ENCODE measurements at places on chromosomes 2 and 18.

DNA sequence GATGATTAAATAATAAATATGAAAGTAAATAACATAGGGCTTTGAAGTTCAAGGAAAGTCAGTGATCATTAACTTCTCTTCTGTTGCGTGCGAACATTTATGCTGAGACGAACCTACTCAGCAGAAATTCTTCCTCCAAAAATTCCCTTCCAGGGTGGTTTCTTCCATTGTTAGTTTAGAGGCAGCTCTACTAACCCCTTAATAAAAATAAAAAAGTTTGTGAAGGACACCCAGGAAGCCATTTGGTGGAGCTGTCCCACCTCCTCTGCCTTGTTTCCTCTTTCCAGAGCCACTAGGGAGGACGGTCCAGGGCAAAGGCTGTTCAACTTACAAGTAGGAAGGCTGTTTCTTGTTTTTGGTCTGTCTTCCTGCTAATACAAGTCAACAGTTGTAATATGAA, 2.1 kb upstream of the SMAD2 start:
- peak; percentile 15 for DNase-seq

DNA sequence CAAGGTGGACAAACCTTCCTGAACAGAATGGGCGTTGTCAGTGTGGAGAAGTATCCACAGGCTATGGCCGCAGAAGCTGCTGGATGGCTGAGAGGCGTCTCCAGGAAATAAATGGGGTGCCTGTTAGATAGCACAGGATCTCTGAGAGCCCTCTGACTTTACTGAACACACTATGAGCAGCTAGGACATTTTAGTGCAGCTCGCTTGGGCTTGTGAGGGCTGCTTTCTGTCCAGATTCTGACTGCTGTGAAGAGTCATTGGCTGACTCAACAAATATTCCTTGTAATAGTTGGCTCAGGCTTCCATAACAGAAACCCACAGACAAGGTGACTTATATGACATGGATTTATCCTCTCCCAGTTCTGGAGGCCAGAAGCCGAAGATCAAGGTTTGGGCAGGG, 100.2 kb upstream of the SNTG2 start:
- DNase-seq: no peak

- DNase-seq: peak; percentile 34
Measured at GRCh38 chr2:189287982-189288521, 108.5 kb upstream of the COL5A2 start.

DNA sequence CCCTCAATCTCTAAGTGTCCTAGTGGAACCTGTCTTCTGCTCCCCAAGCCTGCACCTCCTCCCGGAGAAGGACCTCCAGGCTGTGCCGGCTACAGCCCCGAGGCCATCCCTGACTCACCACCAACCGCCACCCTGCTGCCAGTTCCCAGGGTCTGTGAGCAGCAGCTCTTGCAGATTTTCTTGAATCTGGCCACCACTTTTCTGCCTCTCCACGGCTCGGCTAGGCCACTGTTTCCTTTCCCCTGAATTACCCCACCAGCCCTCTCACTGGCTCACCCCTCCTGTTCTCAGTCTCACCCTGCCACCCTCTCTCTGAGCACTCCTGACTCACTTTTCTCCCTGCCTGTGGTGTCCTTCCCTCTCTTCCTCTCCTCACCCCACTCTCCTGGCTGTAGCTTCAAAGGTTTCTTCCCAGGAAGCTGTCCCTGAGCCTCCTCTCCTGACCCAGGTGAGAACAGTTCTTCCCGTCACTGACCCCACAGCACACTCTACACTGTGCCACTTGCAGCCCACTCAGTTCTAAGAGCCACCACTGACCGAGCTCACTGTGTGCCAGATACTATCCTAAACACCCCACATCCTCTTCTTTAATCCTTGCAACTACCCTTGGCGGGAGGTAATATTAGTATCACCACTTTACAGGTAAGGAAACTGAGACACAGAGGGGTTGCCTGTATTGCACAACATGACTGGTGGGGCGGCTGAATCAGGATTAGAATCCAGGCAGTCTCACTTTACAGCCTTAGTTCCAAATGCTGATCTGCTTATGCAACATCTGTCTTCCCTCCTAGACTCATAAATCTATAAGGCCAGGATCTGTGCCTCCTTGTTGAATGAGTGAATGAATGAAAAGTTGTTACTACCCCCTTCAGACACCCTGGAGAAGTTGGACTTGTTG, 111.6 kb downstream of the SMAD7 start:
- peak; percentile 16 for DNase-seq

DNA sequence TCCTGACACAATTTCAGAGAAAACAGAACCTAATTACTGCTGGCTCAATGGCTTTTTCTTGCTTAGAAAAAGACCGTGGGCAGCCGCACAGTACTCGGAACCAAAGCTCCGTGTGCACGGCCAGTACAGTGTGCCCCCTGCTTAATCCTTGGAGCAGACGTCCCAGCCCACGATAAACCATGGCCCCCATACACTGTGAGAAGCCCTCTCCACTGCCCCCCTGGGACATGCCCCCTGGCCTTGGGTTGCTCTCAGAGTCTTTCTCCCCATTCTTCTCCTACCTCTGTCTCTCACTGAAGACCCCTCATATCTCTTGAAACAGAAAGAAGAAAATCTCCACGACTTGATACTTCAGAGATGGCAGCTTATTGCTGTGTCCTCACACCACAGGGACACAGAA, 44.0 kb downstream of the CYP26B1 start:
- DNase-seq: no peak

DNA sequence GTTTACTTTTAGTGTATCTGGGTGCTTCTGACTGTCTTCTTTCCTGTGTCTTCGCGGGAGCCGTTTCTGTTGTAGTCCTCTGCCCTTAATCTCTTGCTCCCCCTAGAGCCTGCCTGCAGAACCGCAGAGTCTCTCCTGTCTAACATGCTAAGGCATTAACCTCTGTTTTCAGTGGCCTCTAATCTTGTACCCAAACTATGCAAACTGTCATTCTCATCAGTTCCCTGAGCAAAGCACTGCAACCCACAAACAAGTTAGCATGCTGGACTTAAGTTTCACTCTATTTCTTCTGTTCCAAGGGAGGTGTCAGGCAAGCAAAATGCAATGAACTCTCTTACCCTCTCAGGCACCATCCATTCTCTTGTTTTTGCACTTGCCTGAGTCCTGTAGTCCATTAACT, 138.4 kb downstream of the OTX1 start:
- no peak for DNase-seq

DNA sequence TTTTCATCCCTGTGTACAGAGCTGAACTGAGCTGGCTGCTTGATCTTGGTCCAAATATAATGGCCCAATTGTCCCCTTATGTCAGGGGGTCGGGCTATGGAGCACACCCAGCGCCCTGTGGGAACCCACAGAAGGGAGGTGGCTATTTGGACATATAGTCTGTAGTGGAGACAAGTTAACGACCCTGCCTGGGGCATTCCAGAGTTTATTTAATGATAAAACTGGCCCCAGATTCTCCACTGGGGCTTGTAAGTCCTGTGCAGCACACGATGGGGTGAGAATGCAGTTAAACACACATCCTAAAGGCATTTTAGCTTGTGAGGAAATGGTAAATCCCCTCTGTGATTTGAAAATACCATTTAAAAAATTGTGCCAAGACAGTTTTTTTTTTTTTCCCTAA, 72.9 kb downstream of the QPCT start:
- DNase-seq: no peak

DNA sequence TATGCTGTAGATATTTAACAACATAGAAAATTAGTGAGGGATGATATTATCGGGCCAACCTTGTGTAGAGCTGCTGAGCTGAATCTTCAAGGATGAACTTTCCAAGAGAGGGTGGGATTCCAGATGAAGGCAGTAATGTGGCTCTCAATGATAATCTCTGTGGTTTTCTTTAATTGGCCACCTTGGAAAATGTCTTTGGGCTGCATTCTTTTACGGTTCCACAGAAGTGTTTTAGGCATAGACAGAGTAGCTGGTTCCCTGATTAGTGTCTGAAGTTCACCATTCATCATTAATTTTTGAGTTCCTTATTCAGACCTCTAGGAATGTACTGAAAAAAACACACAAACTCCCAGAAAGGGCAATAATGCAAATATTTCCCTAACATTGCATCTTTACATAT, 1566.9 kb upstream of the PIK3C3 start:
- DNase-seq: no peak

DNA sequence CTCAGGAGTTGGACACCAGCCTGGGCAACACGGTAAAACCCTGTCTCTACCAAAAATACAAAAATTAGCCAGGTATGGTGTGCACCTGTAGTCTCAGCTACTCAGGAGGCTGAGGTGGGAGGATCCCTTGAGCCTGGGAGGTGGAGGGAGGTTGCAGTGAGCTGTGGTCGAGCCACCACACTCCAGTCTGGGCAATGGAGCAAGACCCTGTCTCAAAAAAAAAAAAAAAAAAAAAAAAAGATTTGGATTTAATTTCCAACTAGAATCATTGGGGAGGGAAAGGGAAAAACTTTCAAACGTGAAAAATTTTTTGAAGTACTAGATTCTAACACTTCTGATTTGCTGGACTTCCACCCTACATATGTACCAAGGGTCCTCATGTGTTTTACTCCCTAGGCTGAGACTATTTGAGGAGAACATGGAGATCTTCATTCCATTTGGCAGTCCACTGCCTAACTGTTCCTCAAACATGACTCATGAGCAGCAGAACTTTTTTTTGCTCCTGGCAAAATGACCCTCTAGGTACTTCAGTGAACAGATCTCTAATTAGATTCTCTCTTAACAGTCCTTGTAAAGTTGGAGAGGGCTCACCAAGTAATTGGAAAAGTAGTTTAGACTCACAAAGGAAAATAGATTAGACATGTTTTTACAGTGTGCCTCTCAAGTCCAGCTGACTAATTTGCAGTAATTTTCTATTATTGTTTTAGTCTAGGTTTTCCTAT, 267.6 kb downstream of the METTL4 start:
- no peak for DNase-seq

All from CD4-positive, alpha-beta T cell treated with Interleukin-1 beta for 1 hour (primary cell).